ENCODE measurements at places on chromosomes 11 and 22.

DNA sequence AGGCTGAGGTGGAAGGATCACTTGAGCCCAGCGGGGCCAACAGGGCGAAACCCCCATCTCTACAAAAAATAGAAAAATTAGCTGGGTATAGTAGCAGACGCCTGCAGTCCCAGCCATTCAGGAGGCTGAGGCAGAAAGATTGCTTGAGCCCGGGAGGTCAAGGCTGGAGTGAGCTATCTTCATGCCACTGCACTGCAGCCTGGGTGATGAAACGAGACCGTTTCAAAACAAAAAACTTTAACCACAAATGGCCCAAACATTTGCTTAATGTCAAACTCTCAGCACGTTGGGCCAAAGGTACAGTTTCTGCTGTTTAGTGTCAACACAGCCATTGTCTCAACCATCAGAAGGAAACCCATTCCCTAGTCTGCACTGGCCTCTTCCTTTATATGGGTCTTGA, 69.2 kb upstream of the TTC12 start:
- DNase-seq = no peak

- DNase-seq = no peak
Measured at GRCh38 chr11:70796648-70797227, 398.4 kb downstream of the CTTN start.

GRCh38 chr11:1308743-1309497, 512 bp downstream of the TOLLIP start:
- DNase-seq = no peak

- DNase-seq = no peak
Measured at GRCh38 chr22:33565580-33565995, 354.7 kb downstream of the LARGE1 start.

- DNase-seq = no peak
Measured at GRCh38 chr11:28343304-28344233, 235.4 kb downstream of the METTL15 start.

- no peak for DNase-seq
Measured at GRCh38 chr11:74388678-74389327, 9.4 kb downstream of the PGM2L1 start.

DNA sequence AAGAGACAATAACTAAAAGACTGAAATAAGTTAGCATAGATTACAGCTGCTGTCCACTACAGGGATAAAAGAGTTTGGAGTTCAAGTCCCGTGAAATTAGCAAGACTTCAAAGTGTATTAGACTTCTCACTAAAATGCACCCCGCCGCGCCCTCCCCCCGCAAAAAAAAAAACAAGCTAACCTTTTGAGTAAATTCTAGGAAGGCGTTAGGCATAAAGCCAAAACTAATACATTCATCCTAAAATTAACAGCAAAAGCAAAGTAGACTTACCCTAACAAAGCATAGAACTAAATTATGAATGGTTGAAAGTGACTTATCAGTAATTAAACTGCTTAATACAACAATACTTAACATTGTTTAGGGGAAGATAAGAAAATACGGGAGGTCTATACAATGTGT, 581.0 kb upstream of the CHORDC1 start:
- no peak for DNase-seq

GRCh38 chr11:43467958-43468357, 109.2 kb downstream of the TTC17 start:
- no peak for DNase-seq

GRCh38 chr22:17873804-17874203, 99.5 kb upstream of the BID start:
- DNase-seq = no peak

DNA sequence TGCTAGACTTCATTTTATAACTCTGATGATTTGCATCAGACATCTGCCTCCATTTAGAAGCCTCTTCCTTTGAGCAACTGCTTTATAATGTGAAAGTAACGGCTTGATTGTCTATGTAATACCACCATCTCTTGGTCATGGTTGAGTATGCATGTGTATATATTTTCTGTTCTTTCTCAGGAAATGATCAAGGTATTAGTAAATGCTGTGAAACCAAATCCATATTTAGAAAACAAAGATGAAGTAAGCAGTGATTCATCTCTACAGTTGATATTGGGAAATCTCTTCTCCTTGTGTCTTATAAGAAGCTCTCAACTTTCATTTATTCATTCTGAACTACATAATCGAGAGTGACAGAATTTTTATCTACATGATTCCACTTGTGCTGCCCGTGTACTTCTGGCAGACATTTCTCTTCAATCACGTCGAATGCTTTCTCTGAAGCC, 104.6 kb upstream of the ANO3 start:
- no peak for DNase-seq

All from C1 segment of cervical spinal cord (tissue), 14 donors.